ENCODE measurements at places on chromosomes 13 and 19.

DNA sequence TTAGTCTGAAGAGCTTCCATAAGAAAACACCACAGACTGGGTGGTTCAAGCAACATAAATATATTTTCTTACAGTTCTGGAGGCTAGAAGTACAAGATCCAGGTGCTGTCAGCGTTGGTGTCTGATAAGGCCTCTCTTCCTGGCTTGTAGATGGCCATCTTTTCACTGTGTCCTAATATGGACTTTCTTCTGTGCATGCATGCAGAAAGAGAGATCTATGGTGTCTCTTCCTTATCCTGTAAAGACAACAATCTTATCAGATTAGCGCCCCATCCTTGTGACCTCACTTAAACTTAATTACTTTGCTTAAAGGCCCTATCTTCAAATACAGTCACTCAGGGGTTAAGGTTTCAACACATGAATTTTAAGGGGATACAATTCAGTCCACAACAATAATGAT, 14.1 kb upstream of the NDFIP2 start:
- DNase-seq, result no peak

GRCh38 chr19:55465460-55466240, 1.1 kb upstream of the C19orf85 start:
- no peak for DNase-seq

DNA sequence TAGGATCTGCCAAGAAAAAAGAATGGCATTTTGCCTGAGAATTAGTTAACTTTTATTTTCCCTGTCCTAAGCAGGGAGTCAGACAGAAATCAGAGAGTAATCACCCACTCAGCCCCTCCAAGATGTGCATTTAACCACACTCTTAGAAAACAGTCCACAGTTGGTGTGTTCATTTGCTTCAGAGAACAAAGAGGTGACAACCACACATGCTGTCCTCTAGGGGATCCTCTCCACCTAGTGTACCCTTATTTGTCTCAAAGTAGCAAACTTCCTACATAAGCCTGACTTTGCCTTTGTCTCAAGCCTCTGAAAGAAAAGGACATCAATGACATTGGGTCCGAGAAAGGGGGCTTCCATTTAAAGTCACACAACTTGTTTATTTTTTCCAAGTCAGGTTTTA, 107.0 kb upstream of the RFC3 start:
- no peak for DNase-seq

- DNase-seq, result no peak
Observed at GRCh38 chr13:100458673-100459072, 129.9 kb downstream of the GGACT start.

DNA sequence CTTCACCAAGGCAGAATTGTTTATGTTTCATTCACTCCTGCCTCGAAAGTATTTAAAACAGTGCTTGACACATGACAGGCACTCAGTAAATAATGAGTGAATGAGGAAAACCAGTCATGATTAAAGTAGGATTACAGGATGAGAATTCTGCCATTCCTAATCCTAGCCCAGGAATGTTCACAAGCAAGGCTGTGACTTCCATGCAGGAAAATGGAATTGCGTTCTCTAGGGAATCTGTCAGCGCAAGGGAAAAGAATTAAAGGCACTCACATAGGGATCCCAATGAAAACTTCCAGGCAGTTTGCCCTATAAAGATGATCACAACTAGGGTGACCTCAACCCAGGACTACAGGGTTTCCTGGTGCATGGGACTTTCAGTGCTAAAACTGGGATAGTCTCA, 143.4 kb downstream of the CYSLTR2 start:
- no peak for DNase-seq

DNA sequence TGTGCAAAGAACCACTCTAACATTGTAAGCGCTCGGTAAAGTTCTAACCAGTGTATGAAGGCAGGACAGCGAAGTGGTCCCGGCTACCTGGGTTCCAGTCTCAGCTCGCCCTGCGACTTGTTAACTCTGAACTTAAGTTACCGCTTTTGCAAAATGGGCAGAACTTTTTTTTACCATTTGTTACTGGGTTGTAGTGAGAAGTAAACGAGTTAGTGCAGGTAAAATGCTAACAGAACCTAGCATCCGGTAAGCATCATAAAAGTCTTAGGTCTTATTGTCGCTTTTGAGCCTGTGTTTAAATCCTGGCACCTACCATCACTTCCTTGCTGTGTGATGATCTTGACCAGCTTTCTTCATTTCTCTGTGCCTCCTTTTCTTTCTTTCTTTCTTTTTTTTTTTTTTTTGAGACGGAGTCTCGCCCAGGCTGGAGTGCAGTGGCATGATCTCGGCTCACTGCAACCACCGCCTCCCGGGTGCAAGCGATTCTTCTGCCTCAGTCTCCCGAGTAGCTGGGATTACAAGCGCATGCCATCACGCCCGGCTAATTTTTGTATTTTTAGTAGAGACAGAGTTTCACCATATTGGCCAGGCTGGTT, 734 bp upstream of the TRMT1 start:
- no peak for DNase-seq

- no peak for DNase-seq
Observed at GRCh38 chr19:22332924-22333323, 46.7 kb downstream of the ZNF729 start.

GRCh38 chr19:6350688-6351087, 10.6 kb upstream of the CLPP start:
- DNase-seq, result no peak

- DNase-seq, result no peak
Observed at GRCh38 chr19:43524922-43525835, 1.8 kb downstream of the ETHE1 start.

- DNase-seq, result peak; percentile 56
Observed at GRCh38 chr19:14632286-14632685, 42.4 kb downstream of the ADGRE3 start.

GRCh38 chr19:40177286-40178070, 13.7 kb upstream of the MAP3K10 start:
- DNase-seq, result no peak

- DNase-seq, result peak; percentile 28
Observed at GRCh38 chr13:28493740-28494503, 1.0 kb downstream of the FLT1 start.

DNA sequence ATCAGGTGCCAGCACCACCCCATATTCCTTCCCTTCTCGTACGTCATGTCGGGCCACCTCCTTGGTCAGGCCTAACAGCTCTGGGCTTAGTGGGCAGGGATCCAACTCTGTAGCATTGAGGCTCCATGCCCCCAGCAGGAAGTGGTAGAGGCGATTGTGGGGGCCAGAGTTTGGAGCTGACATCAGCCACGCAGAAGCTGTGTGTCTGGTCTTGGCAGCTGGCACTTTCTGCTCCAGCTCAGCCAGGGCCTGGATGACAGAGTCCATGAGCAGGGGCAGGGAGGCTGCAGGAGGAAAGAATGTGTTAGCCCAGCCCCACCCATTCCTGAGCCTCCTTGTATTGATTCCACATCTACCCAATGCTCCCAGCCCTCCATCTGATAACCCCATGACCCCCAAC, 3.0 kb downstream of the PGLYRP2 start:
- DNase-seq, result no peak

All from HEK293T (cell line).